ENCODE measurements at places on chromosomes 12 and 14. TPM values are rescaled to one million over a fixed set of nuclear protein-coding genes. Genes with fewer than 3 reads are reported as not detected.

Gene ANKRD33
- total RNA-seq: not detected

Gene MANSC4
- total RNA-seq: not detected

Gene RILPL2
- total RNA-seq: 9.0 TPM

Gene RBM19
- total RNA-seq: 66.9 TPM

Gene LGR5
- total RNA-seq: not detected

Gene CELA1
- not detected for total RNA-seq

Gene CLEC2B
- 43.2 TPM for total RNA-seq

Gene LRRC10
- total RNA-seq: not detected

Gene LRRK2
- 0.76 TPM for total RNA-seq

Gene NKX2-1
- 0.25 TPM for total RNA-seq

Gene ALX1
- not detected for total RNA-seq

Gene GPRC5D
- not detected for total RNA-seq

GRCh38 chr14:66395300-66395699, 90.9 kb upstream of the CCDC196 start:
- no peak overlapping the region for H3K27ac ChIP-seq
- no peaks in the 10 kb centered on the region for H3K27me3 ChIP-seq
- DNase-seq: peak; percentile 58
- no peak overlapping the region for H3K4me3 ChIP-seq

- H3K27me3 ChIP-seq: no peaks in the 10 kb centered on the region
- peak overlapping the region; percentile 91 for H3K27ac ChIP-seq
- peak overlapping the region; percentile 67 for H3K4me3 ChIP-seq
- DNase-seq: no peak
Measured at GRCh38 chr12:116059904-116060303, 217.6 kb downstream of the MED13L start.

DNA sequence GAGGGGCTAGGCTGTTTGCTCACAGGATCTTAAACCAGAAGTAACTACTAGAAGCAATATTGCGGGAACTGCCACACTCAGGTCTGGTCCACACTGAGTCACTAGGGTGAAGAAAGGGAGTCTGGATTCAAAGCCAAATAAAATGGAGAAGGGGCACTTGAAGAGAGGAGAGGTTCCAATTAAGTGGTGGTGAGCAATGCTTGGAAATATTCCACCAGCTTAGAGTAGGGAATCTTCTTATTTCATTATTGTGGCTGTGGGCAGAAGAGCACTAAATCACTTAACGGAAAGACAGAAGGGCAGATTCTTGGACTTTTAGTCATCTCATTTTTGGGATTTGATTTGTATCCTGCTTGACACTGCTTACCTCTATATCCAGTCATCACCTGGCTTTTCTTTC, 48.6 kb upstream of the PPP1R12A start:
- no peak overlapping the region for H3K27ac ChIP-seq
- H3K4me1 ChIP-seq: no peaks in the 10 kb centered on the region
- H3K27me3 ChIP-seq: peaks cover 5% of the 10 kb centered on the region
- no peak overlapping the region for H3K4me3 ChIP-seq
- DNase-seq: no peak

GRCh38 chr14:69333791-69334337, 64.2 kb downstream of the ERH start:
- H3K27ac ChIP-seq: no peak overlapping the region
- no peak overlapping the region for H3K4me3 ChIP-seq
- DNase-seq: peak; percentile 24
- peaks cover 11% of the 10 kb centered on the region for H3K4me1 ChIP-seq
- H3K36me3 ChIP-seq: no peaks in the 10 kb centered on the region

GRCh38 chr12:113420996-113421595, 1.1 kb upstream of the SDSL start:
- peaks cover 8% of the 10 kb centered on the region for H3K4me1 ChIP-seq
- no peak for DNase-seq
- no peak overlapping the region for H3K27ac ChIP-seq

- DNase-seq: peak; percentile 82
- H3K27ac ChIP-seq: peak overlapping the region; percentile 80
- peaks cover 26% of the 10 kb centered on the region for H3K36me3 ChIP-seq
- peaks cover 79% of the 10 kb centered on the region for H3K4me1 ChIP-seq
- H3K27me3 ChIP-seq: no peaks in the 10 kb centered on the region
Measured at GRCh38 chr12:101823891-101824290, 6.9 kb downstream of the GNPTAB start.

GRCh38 chr12:48618541-48618940, 48.7 kb upstream of the LALBA start:
- H3K36me3 ChIP-seq: no peaks in the 10 kb centered on the region
- H3K27ac ChIP-seq: no peak overlapping the region
- H3K27me3 ChIP-seq: peaks cover 13% of the 10 kb centered on the region
- no peaks in the 10 kb centered on the region for H3K4me1 ChIP-seq

GRCh38 chr12:16766736-16767135, 160.8 kb upstream of the LMO3 start:
- no peaks in the 10 kb centered on the region for H3K27me3 ChIP-seq
- H3K36me3 ChIP-seq: no peaks in the 10 kb centered on the region
- H3K4me1 ChIP-seq: no peaks in the 10 kb centered on the region
- DNase-seq: no peak

DNA sequence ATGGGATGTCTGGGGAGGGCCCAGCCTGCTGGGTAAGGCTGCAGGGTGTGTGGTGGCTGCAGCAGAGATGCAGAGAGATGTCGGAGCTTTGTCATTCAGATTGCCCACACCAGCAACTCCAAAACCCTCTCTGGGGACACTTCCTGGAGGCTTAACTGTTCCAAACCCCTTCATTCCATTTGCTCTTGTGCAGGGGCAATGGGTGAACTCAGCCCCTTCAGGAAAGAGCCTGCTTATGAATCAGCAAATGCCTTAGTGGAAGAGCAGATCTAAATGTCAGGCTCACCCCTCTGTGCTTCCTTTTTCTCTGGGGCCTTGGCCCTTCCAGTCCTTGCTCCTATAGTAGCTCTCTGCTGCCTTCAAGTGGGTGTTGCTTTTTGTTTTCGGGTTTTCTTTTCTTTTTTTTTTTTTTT, 36.7 kb upstream of the GPATCH2L start:
- H3K36me3 ChIP-seq: no peaks in the 10 kb centered on the region
- DNase-seq: no peak

DNA sequence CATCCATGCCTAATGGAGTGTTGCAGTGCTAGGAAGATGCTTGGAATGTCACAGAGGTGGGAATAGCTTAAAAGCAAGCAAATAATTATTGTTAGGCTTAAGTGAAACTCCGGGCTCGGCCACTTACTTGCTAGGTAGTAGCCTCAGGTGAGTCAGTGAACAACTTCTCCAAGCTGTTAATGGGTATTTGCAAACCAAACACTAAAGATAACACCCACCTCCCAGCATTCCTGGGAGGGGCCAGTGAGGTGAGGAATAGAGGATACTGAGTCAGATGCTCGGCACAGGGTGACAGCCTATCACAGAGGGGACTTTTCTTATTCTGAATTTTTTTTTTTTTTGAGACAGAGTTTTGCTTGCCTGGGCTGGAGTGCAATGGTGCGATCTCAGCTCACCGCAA, 151.2 kb upstream of the RFLNA start:
- no peaks in the 10 kb centered on the region for H3K4me1 ChIP-seq
- H3K36me3 ChIP-seq: no peaks in the 10 kb centered on the region
- DNase-seq: no peak
- H3K4me3 ChIP-seq: no peak overlapping the region
- peaks cover 15% of the 10 kb centered on the region for H3K27me3 ChIP-seq

DNA sequence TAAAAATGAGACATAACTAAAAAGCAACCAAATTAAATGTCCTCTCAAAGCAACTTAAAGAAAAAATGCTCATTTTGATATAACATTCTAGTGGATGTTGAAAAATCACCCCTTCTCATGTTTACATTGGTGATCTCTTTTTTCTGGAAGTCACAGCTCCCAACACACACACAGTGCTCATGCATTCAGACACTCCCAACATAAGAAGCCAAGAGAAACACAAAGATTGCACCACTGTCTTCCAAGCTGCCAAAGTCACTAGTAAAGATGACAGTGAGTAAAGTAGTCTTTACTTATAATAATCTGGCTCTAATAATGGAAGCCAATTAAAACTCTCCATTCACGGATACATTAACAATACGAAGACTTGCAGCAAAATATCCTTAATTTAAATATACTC, 218.4 kb downstream of the NTF3 start:
- H3K27ac ChIP-seq: no peak overlapping the region
- H3K4me1 ChIP-seq: no peaks in the 10 kb centered on the region
- H3K27me3 ChIP-seq: peaks cover 8% of the 10 kb centered on the region
- no peak for DNase-seq

- H3K27ac ChIP-seq: no peak overlapping the region
- H3K36me3 ChIP-seq: peaks cover 28% of the 10 kb centered on the region
- H3K4me3 ChIP-seq: no peak overlapping the region
- no peak for DNase-seq
- H3K4me1 ChIP-seq: no peaks in the 10 kb centered on the region
Measured at GRCh38 chr12:49033611-49034285, 15.2 kb upstream of the PRKAG1 start.

- no peak overlapping the region for H3K27ac ChIP-seq
- H3K4me3 ChIP-seq: no peak overlapping the region
- H3K27me3 ChIP-seq: peaks cover 51% of the 10 kb centered on the region
- no peak for DNase-seq
Measured at GRCh38 chr14:104460791-104461651, 118.5 kb upstream of the C14orf180 start.

GRCh38 chr14:77869340-77869739, 69.4 kb downstream of the ADCK1 start:
- no peaks in the 10 kb centered on the region for H3K27me3 ChIP-seq
- DNase-seq: no peak

- no peak overlapping the region for H3K4me3 ChIP-seq
- no peak for DNase-seq
- H3K27me3 ChIP-seq: no peaks in the 10 kb centered on the region
- H3K4me1 ChIP-seq: no peaks in the 10 kb centered on the region
- no peaks in the 10 kb centered on the region for H3K36me3 ChIP-seq
Measured at GRCh38 chr12:82486524-82487235, 128.4 kb downstream of the METTL25 start.

GRCh38 chr12:123836292-123836691, 74.2 kb downstream of the DNAH10 start:
- no peak overlapping the region for H3K27ac ChIP-seq
- DNase-seq: no peak
- no peaks in the 10 kb centered on the region for H3K27me3 ChIP-seq
- no peaks in the 10 kb centered on the region for H3K4me1 ChIP-seq

- H3K27ac ChIP-seq: no peak overlapping the region
- DNase-seq: peak; percentile 49
- peaks cover 14% of the 10 kb centered on the region for H3K4me1 ChIP-seq
- H3K27me3 ChIP-seq: no peaks in the 10 kb centered on the region
- H3K36me3 ChIP-seq: no peaks in the 10 kb centered on the region
- H3K4me3 ChIP-seq: no peak overlapping the region
Measured at GRCh38 chr14:103828315-103828967, 18.9 kb downstream of the PPP1R13B start.

GRCh38 chr14:74984236-74985027, 18.3 kb upstream of the EIF2B2 start:
- no peak overlapping the region for H3K27ac ChIP-seq
- no peak for DNase-seq
- H3K36me3 ChIP-seq: no peaks in the 10 kb centered on the region
- no peaks in the 10 kb centered on the region for H3K4me1 ChIP-seq
- H3K27me3 ChIP-seq: no peaks in the 10 kb centered on the region
- H3K4me3 ChIP-seq: no peak overlapping the region

- no peaks in the 10 kb centered on the region for H3K4me1 ChIP-seq
- no peak overlapping the region for H3K27ac ChIP-seq
- H3K27me3 ChIP-seq: peaks cover 4% of the 10 kb centered on the region
- H3K36me3 ChIP-seq: no peaks in the 10 kb centered on the region
- DNase-seq: no peak
- no peak overlapping the region for H3K4me3 ChIP-seq
Measured at GRCh38 chr12:90335566-90335965, 619.4 kb downstream of the CCER1 start.
